ENCODE measurements at places on chromosomes 13 and 19. TPM values are rescaled to one million over a fixed set of nuclear protein-coding genes. Genes with fewer than 3 reads are reported as not detected.

Gene DMPK
- 36.0 TPM for total RNA-seq

Gene LGALS7
- not detected for total RNA-seq

Gene IGFL3
- not detected for total RNA-seq

Gene CCDC124
- 22.8 TPM for total RNA-seq

Gene PROZ
- total RNA-seq = not detected

Gene FUT6
- not detected for total RNA-seq

Gene PLD3
- total RNA-seq = 148 TPM

Gene EBI3
- total RNA-seq = not detected

Gene JAK3
- total RNA-seq = 0.94 TPM

Gene PRSS57
- not detected for total RNA-seq

Gene TNNI3
- 0.94 TPM for total RNA-seq

Gene ARHGEF18
- 31.0 TPM for total RNA-seq

Gene PRRG2
- total RNA-seq = 0.94 TPM

Gene NKG7
- total RNA-seq = 0.63 TPM

Gene ZNF627
- 64.2 TPM for total RNA-seq

Gene CEACAM8
- not detected for total RNA-seq

Gene LHB
- total RNA-seq = not detected

Gene KLK13
- not detected for total RNA-seq

Gene SELENOV
- total RNA-seq = not detected

Gene LGI4
- 11.3 TPM for total RNA-seq

Gene ALOX5AP
- 1.3 TPM for total RNA-seq

Gene ZNF491
- 18.5 TPM for total RNA-seq

Gene POU2F2
- total RNA-seq = 12.2 TPM

Gene ZIC5
- 1.3 TPM for total RNA-seq

Gene RNF17
- total RNA-seq = 2.2 TPM

Gene SH2D3A
- 0.31 TPM for total RNA-seq

Gene VMAC
- total RNA-seq = 8.5 TPM

Gene LGALS14
- total RNA-seq = not detected

Gene VSTM1
- total RNA-seq = not detected

Gene PPP1R12C
- 32.6 TPM for total RNA-seq

Gene ZNF749
- 49.8 TPM for total RNA-seq

Gene DCT
- total RNA-seq = 0.63 TPM

Gene CD37
- 0.94 TPM for total RNA-seq

Gene OR7A5
- total RNA-seq = not detected

Gene VSTM2B
- 18.8 TPM for total RNA-seq

Gene MEDAG
- total RNA-seq = 0.31 TPM

Gene LINGO3
- 0.94 TPM for total RNA-seq

Gene OXGR1
- 0.31 TPM for total RNA-seq

Gene CPB2
- total RNA-seq = not detected

Gene ANKRD24
- 14.7 TPM for total RNA-seq

Gene POU4F1
- total RNA-seq = 0.31 TPM

Gene IZUMO4
- total RNA-seq = 5.9 TPM

Gene GZMM
- total RNA-seq = not detected

Gene ZNF582
- 8.8 TPM for total RNA-seq

Gene METTL21C
- total RNA-seq = not detected

Gene ZNF471
- 48.5 TPM for total RNA-seq

Gene TNNT1
- total RNA-seq = 0.94 TPM

Gene CEACAM1
- total RNA-seq = not detected

Gene DCLK1
- total RNA-seq = 464 TPM

Gene GRIK5
- total RNA-seq = 36.9 TPM

Gene AMH
- total RNA-seq = 2.2 TPM

Gene ACP5
- not detected for total RNA-seq

Gene USPL1
- 47.0 TPM for total RNA-seq

Gene BORA
- 3.8 TPM for total RNA-seq

Gene KLC3
- not detected for total RNA-seq

Gene ADGRE1
- total RNA-seq = not detected
